ENCODE measurements at places on chromosomes 5 and 9.

- DNase-seq = no peak
Measured at GRCh38 chr5:118533156-118533555, 455.2 kb downstream of the DTWD2 start.

DNA sequence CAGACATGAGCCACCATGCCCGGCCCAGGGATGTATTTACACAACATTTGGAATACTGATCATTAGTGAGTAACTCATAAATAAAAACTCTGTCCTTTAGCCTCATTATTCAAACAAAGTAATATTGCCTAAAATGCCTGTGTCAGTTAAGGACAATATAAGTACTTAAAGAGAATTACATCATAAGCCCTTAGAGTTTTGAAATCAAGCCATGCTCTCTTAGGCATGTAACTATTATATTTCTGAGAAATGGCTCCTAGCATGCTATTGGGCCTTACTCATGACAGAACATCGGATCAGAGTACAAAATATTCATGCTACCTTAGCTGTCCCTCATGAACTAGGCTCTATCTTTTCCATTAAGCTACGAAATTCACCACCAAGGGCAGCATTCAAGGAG, 309.3 kb downstream of the CHSY3 start:
- no peak for DNase-seq

GRCh38 chr5:120678279-120678678, 214.2 kb downstream of the PRR16 start:
- DNase-seq = peak; percentile 82

DNA sequence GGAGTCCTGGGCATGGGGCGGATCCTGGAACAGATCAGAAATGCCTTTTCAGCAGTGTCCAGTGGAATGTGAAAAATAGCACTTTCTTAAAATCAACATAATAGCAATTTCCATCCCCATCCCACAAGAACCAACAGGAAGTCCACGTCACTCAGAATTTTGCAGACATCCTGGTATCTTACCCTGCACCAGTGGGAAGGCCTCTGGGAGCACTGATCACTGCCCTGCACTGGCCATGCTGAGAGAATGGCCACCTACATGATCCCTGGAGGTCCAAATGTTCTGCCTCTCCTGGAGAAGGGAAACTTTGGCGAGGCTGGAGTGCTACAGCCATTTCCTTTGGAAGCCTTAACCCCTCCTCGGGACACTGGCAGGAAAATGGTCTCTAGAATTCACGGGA, 173.8 kb downstream of the SGCD start:
- no peak for DNase-seq

DNA sequence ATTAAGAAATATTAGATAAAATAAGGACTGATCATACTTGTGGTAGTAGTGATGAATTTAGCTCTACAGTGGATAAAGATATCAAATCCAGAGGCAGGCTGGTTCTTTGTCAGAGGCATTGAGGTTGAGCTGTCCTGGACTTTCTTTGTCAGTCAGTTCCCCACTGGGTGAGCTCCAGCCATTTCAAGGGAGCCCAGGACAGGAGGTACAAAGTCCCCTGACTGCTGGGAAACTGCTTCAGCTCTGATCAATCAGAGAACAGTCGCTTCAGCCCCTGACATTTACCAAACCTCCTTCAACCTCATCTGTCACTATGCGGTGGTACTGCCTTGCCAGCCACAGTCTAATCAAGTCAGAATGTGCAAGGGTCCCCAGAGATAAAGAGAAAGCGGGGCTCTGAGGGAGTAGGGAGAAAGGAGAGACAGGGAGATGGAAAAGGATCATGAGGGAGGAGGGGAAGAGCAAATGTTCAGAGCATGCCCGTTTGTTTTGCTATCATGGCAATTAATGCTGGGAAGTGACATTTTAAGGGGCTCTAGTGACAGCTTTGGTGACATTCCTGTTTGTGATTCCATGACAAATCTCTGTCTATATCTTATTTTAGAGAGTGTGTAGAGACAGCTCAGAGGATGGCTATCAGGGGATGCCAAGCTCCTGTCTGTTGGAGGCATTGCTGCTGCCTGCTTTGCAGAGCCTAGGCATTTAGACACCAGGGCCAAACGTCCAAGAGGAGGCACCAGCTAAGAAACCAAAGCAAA, 223.2 kb downstream of the ASTN2 start:
- no peak for DNase-seq

DNA sequence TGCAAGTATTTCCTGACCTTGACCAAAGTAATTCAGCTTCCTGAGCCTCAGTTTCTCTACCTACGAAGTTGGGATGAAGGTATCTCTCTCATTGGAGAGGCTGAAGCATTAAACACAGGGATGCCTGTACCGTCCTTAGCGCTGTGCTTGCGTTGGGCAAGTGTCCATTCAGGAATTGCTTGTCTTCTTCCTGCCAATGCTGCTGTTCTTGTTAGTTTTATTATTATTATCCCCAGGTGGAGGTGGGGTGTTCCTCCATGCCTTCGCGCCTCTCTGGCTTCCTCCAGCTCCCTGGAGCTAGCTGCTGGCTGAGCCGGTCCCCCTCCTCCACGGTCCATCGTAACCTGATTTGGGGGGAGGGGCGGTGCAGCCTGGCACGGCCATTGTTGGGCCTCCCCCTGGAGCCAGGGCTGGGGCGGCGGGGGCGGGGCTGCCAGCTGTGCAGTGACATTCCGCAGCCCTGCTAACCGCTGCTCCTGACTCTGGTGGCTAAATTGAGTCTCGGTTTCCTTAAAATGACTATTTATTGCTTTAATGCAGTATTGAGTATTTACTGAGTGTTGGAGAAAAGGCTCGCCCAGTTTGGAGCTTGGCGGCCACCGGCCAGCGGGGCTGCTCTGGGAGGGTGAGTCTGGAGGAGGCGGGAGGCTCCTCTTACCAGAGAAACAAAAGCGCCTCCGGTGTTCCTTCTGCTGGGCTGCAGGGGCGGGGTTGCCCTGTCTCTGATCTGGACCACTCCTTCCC, 51.3 kb downstream of the LMX1B start:
- DNase-seq = no peak

GRCh38 chr5:146440870-146441495, 6.2 kb upstream of the TCERG1 start:
- no peak for DNase-seq

- no peak for DNase-seq
Measured at GRCh38 chr9:34552606-34552981, 29.8 kb upstream of the ENHO start.

DNA sequence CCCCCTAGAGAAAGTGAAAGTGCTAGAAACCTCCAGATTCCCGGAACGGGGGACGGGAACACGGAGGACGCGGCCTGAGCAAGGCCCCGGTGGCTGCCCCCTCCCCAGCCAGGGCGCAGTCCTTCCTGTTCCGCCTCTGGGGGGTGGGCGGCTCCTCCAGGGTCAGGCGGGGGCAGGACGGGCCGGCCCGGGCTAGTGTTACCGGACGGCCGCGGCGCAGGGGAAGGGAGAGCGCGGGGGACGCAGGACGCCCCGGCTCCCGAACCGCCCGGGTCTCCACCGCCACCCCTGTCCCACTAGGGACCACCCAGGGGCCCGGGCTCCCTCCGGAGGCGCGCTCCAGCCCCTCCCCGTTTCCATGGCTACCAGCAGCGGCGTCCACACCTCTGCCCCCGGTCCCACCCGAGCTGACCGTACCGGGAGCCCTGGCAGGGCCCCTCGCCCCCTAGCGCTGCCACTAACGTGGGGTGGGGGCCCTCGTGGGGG, 579 bp downstream of the SLC12A7 start:
- no peak for DNase-seq

DNA sequence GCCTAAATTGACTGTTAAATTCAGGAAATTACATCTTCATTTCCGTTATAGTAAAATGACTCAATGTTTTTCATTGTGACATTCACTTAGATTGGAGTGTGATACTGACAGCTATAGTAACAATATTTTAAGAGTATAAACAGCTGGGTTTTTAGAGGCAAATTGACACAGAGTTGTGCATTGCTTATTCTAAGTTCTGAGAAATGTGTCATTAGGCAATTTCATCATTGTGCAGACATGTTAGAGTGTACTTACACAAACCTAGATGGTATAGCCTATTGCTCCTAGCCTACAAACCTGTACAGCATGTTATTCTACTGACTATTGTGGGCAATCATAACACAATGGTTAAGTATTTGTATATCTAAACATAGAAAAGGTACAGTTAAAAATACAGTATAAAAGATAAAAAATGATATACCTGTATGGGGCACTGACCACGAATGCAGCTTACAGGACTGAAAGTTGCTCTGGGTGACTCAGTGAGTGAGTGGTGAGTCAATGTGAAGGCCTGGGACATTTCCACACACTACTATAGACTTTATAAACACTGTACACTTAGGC, 132.7 kb downstream of the PDE4D start:
- DNase-seq = no peak

DNA sequence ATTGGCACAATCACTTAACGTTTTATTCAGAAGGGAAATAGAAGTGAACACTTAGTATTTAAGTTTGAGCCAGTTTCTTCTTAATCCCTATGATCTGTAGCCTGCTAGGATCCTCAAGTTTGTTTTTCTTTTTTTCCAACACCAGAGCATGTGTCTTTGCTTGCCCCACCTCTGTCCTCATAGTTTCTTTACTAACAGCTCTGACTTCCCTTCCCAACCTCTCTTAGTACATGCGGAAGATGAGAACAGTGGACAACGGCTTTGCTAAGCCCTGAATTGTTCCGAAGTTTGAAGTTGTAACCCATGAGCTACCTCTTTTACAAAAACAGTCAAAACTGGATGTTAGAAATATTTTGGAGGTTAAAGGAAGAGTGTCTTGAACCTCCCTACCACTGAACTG, 61.7 kb upstream of the TAF11L2 start:
- no peak for DNase-seq

DNA sequence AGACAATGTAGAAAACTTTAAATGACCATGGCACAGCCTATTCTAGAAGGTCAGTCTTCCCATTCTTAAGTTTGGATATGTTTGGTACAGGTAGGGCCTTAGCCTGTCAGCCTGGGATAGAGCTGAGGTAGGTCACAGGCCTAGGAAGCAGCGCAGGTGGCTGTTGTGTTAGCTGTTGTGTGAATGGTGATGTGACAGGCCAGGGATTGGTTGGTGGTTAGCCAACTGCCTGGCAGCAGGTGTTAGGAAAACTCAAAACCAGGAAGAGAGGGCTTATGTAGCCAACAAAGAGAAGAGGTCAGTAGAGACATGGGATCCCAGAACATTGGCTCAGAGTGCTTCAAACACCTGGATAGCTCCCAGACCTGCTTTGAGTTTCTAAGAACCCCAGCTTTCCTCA, 84.2 kb downstream of the FBXO38 start:
- DNase-seq = no peak

- peak; percentile 43 for DNase-seq
Measured at GRCh38 chr9:4226331-4227250, 73.3 kb downstream of the GLIS3 start.

GRCh38 chr5:68798877-68799843, 294.7 kb upstream of the SLC30A5 start:
- peak; percentile 93 for DNase-seq

DNA sequence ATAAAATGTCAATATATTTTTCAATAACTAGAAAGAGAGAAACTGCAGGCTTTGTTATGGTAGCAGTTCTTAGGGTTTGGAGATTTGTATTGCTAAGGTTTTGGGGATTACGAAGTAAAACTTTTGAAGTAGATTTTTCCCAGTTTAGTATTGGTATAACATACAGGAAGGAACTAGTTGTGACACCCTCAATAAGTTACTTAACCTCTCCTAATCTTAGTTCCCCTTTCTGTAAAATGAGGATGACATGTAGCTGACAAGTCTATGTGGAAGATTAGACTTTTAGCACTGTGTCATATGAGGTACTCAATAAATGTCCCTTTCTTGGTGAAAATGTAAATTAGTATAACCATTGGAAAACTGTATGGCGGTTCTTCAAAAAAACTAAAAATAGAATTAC, 73.4 kb upstream of the ATG10 start:
- no peak for DNase-seq

- no peak for DNase-seq
Measured at GRCh38 chr5:83474991-83475390, 3.4 kb downstream of the VCAN start.

GRCh38 chr5:120447706-120448239, 16.3 kb upstream of the PRR16 start:
- DNase-seq = peak; percentile 54

- peak; percentile 52 for DNase-seq
Measured at GRCh38 chr5:76337953-76338451, 65.1 kb upstream of the IQGAP2 start.

DNA sequence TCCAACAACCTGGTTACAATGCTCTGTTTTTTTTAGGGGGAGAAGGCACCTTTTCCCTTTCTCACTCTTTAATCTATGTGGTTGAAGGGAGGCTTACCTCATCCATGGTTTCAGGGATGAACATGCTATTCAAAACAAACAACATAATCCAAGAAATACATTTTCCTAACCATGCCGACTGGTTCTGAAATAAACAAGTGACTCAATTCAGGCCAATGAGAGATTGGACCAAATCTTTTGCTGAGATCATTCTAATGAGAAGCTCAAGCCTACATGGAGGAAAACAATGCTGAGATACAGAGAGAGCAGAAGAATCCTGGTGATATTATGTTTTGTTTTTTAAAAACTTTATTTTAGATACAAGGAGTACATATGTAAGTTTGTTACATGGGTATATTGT, 46.8 kb upstream of the ELL2 start:
- no peak for DNase-seq

- DNase-seq = no peak
Measured at GRCh38 chr5:30147976-30148375, 1045.5 kb upstream of the CDH6 start.

DNA sequence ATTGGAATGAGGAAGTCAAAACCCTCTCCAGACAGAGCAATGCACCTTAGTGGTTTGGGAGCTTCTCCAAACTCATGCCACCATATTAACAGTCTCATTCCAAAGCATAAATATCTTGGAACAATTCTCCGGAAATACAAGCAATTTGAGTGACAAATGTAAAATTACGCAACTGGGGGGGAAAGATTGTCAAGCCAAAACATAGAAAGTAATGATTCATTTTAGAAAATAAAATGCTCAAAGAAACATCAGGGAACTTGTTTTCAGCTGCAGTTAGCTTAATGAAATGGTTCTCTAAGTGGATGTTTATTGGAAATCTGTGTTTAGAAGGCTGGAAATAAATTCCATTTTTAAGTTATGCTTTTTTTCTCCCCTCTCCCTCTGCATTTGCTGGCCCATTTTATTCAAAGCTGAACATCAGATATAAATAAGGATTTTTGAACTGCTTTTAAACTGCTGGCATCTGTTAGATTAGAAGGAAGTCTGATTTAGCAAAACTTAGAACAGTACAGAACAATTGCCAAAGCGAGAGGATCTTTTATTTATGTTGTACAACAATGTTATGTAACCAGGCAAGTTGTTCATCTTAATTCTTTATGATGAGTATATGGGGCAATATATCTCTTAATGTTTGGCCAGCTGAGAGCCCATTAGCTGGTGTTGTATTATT, 551.9 kb downstream of the PRELID2 start:
- DNase-seq = no peak

DNA sequence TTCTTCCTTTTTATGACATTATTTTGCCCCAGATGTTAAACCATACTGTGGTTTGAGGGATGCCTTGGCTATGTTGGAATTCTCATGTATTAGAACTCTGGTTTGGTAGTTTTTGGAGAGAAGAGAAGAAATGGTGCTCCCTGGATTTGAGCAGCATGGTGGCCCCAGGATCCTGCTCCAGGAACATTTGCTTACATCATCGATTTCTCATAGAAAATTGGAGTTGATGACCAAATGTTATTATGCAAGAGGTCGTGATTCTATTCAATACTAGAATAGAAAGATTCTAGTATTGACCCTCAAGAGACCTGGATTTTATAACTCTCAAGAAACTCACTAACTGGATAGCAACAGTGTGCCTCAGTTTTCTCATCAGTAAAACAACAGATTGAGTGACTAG, 77.5 kb upstream of the GNAQ start:
- no peak for DNase-seq

- DNase-seq = peak; percentile 37
Measured at GRCh38 chr9:126411225-126411947, 84.8 kb downstream of the MVB12B start.

- no peak for DNase-seq
Measured at GRCh38 chr5:23506329-23507236, 826 bp upstream of the PRDM9 start.

Data from fibroblast of skin of scalp (primary cell).